ENCODE measurements at places on chromosomes 6 and 20.

DNA sequence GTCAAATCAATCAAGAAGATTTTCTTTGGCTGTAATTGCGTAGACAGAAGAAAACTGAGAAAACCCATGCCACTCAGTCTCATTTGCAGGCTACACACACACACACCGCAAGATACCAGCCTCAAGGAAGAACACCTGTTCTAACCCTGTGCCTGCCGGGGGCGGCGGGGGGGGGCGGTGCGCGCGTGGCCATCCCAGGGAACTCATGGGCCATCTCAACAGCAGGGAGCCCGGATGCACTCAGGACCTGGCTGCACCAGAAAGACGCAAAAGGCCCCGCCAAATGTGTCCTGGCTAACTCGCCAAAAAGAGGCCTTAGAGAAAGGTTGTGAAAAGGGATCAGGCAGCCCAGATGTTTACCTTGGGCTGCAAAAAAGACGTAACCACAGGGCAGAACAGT is 2.1 kb downstream of the B3GAT2 start:
- no peak for DNase-seq

GRCh38 chr6:157116426-157116825 is 206.9 kb downstream of the TMEM242 start:
- no peak for DNase-seq

DNA sequence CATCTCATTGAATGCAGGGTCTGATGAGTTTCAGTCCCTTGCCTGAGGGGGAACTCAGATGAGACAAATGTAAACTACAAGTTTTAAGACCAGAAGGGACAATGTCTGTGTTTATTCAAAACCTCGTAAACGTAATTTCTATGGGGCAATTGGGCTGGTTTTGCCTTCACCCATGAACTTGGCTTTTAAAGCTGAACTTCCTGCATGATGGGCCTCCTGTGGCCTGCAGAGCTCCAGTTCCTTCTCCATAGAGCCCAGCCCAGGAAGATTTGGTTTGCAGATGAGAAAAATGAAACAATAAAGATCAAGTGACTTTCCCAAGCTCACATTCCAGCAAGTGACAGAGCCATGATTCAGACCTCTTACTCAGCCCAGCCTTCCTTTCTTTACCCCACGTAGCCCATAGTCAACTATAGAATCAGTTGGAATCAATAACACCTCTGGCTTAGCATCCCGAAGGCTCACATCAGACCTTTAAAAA is 612.3 kb downstream of the UTRN start:
- DNase-seq: no peak

GRCh38 chr6:33590531-33591198 is 10.6 kb upstream of the BAK1 start:
- DNase-seq: no peak

GRCh38 chr6:142545147-142545546 is 243.3 kb downstream of the ADGRG6 start:
- no peak for DNase-seq
